Activated T-cell treated with anti-CD3 and anti-CD28 coated beads, Interleukin-2, amount 50 U/mL, for 72 hours (primary cell): ENCODE measurements at places on chromosomes 11 and 22.
A peak's percentile ranks its signal among the peaks of the same experiment; 100 is the strongest.

DNA sequence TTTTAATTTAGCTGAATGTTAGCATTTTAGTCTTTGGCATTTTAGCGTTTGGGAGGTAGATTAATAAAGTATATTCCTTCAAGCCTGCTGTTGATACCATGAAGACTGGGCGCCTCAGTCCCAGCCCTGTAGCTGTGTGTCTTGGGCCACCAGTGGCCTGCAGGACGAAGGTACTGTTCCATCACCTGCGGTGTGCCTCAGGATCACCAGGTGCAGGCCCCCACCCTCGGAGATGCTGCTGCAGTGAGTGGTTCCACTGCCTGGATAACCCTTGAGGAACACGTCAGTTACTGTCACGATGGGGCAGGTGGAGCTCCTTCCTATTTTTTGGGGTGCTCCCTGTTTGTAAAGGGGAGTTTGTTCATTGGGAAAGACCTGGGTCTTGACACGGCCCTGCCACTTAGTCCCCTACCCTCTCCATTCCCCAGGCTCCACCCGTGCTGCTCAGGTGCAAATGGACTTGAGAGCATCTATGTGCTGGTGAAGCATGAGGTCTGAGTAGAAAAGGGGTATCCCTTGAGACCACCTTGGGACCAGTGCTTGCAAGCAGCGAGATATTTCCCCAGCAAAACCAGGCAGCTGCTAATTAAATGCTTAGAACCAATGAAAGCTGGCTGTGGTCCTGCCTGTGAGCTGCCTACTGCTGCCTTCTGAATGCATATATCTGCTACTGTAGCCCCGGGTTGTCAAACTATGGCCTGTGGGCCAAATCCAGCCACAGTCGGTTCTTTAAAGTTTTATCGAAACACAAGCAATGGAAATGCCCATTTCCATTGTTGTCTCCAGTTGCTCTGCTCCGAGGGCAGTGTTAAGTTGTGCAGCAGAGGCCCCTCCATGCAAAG lies 28.7 kb downstream of the INCENP start:
- no peak for DNase-seq

- no peak for DNase-seq
Observed at GRCh38 chr11:59259047-59259446, 46.3 kb upstream of the MPEG1 start.

DNA sequence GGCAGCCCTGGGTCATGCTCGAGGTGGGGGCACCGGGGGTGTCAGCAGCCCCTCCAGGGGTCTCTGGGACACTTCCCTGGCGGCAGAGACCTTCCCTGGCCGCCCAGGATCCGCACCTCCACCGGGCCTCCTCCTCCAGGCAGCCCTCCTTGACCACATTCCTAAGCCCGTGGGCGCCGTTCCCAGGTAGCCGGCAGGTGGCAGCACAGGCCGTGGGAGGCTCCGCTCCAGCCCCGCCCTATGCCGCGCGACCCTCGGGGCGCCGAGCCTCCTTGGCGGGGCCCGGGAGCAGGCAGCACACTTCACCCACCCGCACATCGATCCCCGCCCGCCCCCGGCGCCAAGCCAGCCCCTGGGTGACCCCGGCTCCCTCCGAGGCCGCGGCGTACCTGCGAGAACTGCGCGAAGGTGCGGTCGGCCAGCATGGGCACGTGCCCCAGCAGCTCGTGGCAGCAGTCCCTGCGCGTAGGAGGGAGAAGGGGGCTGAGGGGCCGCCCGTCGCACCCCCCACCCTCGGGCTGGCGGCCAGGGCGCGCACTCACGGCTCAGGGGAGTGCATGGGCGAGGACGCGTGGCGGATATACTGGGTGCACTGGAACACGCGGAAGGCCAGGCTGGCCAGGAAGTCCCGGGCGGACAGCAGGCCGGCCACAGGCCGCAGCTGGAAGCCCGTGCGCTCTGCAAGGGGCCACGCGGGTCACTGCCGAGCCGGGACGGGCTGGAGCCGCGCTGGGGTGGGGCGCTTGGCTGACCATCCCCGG lies 5.3 kb upstream of the INS start:
- peak; percentile 47 for DNase-seq

DNA sequence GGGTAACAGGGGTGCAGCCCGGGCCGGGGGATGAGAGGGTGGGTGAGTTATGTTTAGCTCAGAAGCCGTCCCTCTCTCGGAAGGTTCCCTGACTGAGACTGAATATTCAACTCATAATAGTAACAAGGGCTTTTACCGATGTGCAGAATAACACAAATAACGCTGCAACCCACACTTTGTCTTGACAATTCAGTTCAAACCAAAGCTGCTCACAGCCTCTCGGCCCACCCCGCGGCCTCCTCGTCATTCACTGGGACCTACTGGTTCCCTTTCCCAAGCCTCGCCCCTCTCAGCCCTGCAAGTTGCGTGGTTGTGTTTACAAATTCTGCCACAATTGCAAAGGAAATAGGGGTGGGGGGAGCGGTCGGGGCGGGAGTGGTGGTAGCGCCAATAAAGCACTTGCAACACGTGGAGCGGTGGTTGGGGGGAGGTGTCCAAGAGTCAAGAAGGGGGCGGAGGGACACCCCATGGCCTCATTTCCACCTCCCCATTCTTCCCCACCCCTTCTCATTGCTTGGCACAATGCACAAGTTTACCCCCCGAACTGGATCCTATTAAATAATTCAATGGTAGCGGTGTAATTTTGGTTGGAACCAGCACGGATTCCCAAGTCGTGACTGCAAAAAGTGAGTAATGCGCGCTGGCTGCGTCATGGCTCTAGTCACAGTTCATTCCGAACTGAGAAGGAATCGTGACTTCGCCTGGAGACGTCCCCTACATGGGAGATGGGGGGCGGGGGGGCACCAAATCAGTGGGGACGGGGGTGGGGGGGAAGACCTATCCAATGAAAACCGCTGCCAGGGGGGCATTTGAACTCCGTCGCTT lies 102.0 kb upstream of the HSD17B12 start:
- no peak for DNase-seq

- no peak for DNase-seq
Observed at GRCh38 chr11:120648771-120649170, 137.2 kb downstream of the GRIK4 start.

DNA sequence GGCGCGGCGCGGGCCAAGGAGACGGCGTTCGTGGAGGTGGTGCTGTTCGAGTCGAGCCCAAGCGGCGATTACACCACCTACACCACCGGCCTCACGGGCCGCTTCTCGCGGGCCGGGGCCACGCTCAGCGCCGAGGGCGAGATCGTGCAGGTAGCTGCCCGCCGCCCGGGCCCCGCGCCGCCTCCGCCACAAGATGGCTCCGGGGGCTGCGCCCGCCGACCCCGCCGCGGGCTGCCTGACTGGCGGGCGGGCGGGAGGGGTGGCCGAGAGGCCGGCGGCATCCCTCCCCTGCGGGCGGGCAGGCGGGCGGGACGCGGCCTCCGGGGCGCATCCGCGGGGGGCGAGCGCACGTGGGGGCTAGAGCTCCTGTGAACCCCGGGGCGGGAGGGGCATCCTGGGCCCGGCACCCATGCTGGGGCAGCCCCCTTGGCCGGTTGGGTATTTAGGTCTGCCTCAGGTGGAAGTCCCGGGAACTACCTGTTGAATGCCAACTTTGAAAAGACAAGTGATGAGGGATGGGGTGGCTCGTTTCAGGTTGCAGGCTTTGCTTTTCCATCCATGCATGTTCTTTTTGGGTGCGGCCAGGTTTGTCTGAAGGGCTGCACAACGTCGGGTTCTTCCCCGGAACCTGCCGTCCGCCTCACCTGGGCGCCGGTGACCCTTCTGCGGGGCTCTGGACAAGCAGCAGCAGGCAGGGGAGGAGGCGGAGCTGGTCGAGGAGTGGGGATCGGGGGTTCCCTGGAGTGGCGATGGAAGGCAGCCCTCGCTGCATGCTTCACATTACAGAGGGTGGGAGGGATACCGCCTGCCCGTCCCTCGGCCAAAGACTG lies 760 bp downstream of the ZNRF3 start:
- DNase-seq: peak; percentile 35

DNA sequence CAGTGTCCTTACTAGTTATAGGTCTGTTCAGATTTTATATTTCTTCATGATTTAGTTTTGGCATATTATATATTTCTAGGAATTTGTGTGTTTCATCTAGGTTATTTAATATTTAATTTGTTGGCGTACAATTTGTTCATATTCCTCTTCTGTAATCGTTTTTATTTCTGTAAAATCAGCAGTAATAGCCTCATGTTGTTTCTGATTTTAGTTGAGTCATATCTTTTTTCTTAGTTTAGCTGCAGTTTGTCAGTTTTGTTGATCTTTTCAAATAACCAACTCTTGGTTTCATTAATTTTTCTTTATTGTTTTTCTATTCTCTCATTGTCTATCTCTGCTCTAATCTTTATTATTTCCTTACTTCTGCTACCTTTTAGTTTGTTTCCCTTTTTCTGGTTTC lies 20.3 kb downstream of the GLB1L2 start:
- no peak for DNase-seq

DNA sequence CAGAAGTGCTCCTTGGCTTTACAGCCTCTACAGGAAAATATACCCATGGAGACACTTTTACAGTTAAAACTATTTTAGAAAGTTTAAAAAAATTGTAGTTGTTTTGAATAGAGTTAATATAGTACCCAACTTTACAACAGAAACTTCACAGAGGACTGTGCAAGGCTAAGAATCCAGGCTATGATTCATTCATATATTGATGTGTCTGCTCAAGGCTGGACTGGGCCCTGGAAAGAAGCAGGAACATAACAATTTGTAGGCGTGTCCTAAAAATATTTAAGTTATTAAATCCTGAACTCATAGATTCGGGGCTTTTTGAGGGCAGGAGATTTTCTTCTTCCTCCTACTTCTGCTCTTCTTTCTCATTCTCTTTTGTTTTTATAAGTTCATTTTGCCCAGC lies 291.5 kb upstream of the CCDC179 start:
- no peak for DNase-seq

DNA sequence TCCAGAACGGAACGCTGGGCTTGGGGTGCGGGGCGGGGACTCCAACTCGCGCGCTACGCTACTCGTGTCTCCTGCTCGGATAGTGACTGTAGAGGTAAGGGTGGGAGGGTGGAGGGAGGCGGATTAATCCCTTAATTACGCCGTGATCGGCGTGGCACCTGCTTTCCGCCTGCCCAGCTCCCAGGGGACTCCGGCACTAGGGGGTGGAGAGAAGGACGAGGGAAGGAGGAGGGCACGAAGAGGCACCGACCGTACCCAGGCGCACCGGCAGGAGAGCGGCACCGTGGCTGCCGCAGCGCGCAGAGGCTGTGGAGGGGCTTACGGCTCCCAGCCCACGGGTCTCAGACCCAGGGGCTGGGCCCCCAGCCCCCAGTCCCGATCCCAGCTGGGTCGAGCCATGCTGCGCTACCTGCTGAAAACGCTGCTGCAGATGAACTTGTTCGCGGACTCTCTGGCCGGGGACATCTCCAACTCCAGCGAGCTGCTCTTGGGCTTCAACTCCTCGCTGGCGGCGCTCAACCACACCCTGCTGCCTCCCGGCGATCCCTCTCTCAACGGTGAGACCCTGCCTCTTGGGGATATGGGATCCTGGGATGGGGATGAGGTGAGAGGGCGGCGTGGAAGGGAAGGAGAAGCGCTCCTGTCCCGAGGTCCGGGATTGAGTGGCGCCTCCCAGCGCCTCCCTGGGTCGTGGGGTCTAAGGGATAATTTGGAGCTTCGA lies at the start of gene ROBO3:
Gene ROBO3 (plus strand): TSS at position 252 of the 721 bp plus-strand sequence. CDS start 146 bp downstream, at position 398.
- DNase-seq: no peak

DNA sequence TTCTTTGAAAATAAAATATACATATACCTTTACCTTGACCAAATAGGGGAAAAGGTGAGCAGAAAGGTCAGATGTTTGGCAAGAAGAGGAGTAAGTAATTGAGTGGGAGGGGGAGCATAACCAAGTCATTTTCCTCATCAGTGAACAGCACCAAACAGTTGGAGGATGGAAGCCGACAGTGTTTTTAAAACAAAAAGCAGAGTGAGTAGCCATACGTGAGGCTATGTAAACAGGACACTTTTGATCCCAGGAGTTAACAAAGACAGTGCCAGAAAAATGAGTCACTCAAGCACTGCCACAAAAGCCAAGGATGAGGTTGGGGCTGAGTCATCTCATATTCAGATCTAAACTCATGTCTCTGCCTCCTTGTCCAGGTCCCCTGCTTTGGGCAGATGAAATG lies 734.7 kb downstream of the KCNA4 start:
- DNase-seq: no peak

DNA sequence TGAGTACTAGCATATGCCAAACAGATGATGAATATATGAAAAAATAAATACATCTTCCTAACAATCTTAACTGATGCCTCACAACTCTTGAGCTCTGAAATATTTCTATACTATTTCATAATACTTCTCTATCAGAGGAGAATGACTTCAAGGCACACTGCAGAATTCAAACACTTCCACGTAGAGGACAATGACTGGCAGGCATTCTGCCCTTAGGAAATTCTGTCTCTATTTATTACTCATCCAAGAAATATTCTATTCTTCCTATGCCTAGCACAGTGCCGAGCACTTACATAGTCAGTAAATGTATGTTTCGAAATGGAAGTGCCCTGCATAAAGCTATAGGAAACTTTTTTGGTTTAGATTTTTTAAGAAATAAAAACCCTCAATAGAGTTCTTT lies 809.1 kb downstream of the DLG2 start:
- no peak for DNase-seq

DNA sequence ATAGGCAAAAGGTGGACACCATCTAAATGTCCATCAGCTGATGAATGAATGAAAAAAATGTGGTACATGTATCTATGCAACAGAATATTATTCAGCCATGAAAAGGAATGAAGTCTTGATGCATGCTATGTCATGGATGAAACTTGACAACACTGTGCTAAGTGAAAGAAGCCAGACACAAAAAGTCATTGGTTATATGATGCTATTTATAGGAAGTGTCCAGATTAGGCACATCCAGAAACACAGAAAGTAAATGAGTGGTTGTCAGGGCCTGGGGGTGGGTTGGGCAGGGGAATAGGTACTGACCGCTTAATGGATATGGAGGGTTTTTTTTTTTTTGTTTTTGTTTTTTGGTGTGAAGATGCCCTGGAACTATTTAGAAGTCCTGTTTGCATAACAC lies 21.7 kb upstream of the MN1 start:
- no peak for DNase-seq

DNA sequence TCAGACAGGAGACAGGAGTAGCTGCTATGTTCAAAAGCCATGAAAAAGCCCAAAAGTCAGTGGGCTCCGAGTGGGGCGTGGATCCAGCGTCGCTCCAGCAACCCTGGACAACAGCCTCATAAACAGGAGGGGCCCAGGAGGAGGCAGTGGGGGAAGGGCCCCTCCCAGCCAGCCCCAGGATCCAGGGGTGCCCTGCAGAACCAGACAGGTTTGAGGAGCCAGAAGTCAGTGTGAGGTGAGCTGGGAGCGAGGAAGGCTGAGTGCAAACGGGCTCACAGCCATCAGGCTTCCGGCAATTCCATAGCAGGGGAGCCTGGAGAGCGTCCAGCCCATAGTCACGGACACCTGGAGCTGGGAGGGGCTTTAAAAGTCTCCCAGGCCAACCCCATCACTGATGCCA lies 217.7 kb downstream of the MN1 start:
- no peak for DNase-seq

- DNase-seq: no peak
Observed at GRCh38 chr11:121435551-121436511, 16.3 kb upstream of the SORL1 start.
